ENCODE measurements at places on chromosomes 4 and X. TPM values are rescaled to one million over a fixed set of nuclear protein-coding genes. Genes with fewer than 3 reads are reported as not detected.

DNA sequence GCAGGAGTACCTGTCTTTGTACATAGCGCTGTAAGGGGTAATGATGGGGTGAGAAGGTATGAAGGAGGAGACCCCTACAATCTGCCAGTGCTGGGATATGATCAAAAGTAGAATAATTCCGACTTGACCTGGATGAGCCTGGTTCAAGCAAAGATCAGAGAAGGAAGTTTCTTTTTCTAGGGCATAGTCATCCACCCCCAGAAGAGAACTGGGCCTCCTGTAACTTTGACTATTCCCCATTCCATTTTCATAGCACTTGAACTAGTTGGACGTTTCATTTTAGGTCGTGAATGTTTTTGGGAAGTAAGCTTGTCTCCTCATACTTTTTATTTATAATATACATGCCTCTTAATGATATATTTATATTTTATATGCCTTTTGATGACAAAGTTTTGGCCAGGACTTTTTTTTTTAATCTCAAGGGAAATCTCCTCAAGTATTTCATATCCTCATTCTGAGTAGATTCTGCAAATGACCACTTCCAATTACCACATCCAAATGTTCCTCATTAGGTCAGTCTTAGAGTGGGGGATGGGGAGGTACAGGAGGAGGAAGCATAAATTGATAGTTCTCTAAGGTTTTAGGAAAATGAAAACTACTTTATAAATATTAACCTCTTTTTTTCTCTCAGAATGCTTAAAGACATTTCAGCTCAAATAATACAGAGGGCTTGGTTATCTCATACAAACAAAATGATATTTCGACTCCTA is 3.5 kb downstream of the CXorf58 start:
- no peak for DNase-seq

SLC25A14 gene
- 6.9 TPM for total RNA-seq

PNMA6F gene
- not detected for total RNA-seq

GRCh38 chr4:185754961-185755360 is 57.0 kb downstream of the SORBS2 start:
- DNase-seq: no peak

NWD2 gene
- total RNA-seq: not detected

KDR gene
- total RNA-seq: 4.3 TPM

DRD5 gene
- total RNA-seq: not detected

DNA sequence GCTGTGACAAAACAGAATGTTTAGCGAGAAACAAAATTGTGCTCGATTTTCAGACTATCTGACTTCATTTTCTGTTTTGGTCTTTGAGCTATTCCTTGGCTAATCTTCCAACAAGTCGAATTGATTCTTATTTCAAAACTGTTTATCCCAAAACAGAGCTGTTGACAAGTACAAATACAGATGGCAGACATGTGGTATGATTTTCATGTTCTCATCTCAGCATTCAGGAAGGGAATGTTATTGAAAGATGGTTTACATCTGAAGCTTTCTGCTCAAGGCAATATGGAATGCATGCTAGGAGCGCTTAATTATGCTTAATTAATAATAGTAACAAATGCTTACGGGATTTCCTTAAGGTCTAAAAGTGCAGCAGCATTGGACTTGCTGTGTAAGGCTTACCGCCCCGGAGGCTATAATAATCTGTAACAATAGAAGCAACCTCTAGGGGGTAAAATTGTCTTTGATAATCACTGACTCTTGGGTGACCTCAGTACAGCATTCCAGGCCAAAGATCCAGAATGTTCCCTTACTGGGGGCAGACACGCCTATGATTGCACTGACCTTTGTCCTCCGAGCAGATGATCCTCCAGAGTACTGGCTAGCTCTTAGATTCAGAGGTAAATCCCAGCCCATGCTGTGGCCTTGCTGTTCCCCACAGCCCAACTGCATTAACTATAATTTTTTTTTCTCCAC is 16.4 kb downstream of the LSM6 start:
- no peak for DNase-seq

Measured in pancreas (tissue), 10 donors.